CD4-positive, alpha-beta T cell treated with Interleukin-6 at 100 ng/mL for 8 hours (primary cell): ENCODE measurements at places on chromosomes 4 and X.

- DNase-seq, result no peak
Measured at GRCh38 chr4:188031751-188032150, 36.2 kb downstream of the ZFP42 start.

GRCh38 chr4:189069772-189070171 lies 870.9 kb upstream of the FRG1 start:
- DNase-seq, result no peak

GRCh38 chr4:123159479-123159878 lies 237.1 kb upstream of the NUDT6 start:
- no peak for DNase-seq

- DNase-seq, result no peak
Measured at GRCh38 chr4:41881981-41882624, 53.1 kb upstream of the TMEM33 start.
